Astrocyte (in vitro differentiated cells and primary cell): ENCODE measurements at places on chromosomes 11 and 22.

DNA sequence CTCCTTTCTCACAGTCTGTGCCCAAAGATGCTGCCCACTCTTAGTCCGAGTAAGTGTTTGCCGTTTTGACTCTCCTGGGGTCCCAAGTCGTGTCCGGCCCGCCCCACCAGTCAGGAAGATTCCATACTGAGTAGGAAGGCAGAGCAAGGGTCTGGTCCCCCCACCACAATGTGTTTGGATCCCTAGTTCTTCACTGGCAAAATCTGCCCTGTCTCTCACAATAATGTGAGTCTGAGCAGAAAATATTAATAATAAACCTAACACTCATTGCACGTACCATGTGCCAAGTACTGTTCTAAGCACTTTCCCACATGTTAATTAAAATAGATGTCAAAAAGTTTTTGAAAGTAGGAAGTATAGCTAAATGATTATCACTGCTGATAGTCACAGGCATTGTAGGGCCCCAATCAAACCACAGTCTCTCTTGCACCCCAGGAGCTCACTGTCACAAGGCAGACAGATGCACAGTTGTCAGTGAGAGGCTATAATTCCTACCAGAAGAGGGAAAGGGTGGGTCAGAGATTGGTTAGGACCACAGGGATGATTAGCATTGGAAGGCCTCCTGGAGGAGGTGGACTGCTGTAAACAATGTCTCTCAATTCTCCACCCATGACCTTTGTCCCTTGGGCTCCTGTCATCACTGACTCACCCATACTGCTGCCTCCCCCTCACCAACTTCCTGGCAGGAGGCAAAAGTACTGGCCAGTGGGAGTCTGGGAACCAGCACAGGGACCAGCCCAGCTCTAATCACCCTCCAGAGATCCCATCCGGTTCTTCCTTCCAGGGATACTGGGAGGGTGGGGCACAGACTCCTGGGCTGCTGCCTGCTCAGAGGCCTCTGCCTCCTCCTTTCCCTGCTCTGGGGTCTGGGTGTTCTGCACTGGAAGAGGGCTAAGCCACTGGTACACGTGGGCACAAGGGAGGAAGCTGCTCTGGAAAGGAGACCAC lies 1.0 kb upstream of the POLD4 start:
- peak; percentile 94 for DNase-seq

DNA sequence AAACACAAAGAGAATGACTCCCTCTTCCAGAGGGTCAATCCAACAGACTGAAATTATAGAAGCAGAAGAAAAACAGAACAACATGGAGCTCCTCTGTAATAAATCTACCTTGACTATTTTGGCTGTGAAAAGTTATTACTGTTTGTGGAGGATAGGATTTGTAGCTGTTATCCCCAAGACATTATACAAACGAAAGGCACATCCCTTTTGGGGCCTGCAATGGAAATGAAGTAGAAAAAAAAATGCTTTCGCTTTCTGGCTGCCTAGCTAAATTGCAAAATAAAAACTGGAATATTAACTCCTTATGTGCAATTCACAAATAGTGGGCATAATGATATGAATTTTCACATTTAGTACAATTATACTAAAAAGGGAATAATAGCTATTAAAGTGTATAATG lies 123.8 kb upstream of the CCDC179 start:
- DNase-seq, result no peak

DNA sequence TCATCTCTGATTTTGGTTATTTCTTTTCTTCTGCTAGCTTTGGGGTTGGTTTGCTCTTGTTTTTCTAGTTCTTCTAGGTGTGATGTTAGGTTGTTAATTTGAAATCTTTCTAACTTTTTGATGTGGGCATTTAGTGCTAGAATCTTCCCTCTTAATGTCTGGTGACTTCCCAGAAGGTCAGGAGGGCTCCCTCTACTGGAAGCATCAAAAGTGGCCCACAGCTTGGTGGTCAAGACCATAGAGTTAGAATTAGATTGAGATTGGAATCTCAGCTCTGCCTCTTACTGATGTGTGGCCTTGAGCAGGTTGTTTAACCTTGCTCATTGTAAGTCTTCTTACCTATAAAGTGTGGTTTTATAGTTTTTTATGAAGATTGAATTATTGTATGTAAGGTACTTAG lies 99.3 kb downstream of the FDX1 start:
- DNase-seq, result no peak

GRCh38 chr11:88464528-88464927 lies 127.0 kb upstream of the CTSC start:
- no peak for DNase-seq

- DNase-seq, result peak; percentile 66
These were observed 346.8 kb downstream of the JRKL start for GRCh38 chr11:96736601-96737000.

DNA sequence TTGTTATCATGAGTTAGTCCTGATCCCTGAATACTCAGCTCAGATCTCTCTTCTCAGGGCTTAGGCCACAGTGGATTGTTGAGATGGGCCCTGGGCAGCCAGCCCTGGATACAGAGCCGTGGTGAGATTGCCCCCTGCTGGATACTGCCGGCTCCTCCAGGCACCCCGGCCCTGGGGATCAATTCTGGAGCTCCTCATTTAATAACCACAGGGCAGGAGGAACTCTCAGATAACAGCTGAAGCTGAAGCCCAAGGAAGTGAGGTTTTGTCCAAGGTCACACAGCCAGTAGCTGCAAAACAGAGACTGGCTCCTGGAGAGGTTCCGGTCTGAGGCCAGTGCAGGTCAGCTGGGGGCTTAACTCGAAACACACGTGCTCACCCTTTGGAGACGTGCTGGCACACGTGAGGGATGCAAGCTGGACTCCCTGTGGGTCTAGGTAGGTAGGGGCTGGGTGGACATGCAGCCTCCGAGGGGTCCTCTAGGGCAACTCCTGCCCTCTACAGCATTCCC lies 16.0 kb downstream of the USH1C start:
- no peak for DNase-seq

GRCh38 chr22:19098157-19098556 lies 24.1 kb downstream of the DGCR2 start:
- no peak for DNase-seq

- no peak for DNase-seq
These were observed 33.2 kb downstream of the ANKK1 start for GRCh38 chr11:113420808-113421207.

DNA sequence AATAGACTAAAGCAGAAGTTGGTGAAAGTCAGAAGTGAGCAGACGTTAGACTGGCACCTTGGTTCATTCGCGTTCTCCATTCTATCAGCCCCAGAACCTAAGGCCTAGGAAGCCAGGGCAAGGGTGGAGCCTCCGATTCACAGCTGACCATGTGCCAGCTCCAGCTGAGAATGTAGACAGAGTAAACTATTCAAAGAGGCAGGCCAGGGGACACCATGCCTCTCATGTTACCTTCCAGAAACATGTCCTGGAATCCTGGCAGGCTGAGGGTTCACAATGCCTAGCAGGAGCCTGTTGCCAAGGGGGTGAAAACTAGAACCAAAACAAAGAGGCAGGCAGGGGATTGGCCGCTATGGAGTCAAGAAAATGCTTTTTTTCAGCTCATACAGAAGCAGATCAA lies 224.4 kb upstream of the POU2AF2 start:
- DNase-seq, result no peak

DNA sequence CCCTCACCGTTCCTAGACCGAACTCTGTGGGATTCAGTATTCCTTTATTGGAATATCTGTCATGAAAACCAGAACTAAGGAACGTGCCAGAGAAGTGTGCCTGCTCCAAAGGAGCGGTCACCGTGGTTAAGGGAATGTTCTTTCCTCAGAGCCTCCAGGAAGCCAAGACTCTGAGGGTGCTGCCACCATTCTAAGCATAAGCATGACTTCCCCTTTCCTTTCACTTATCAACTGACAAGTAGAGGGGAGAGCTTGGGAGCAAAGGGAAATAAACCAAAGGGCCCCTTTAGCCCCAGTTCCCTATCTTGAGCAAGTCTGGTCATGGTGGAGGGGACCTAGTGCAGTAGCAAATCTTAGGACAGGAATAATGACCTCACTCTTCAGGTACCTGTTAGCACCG lies 26.8 kb downstream of the CTR9 start:
- no peak for DNase-seq

DNA sequence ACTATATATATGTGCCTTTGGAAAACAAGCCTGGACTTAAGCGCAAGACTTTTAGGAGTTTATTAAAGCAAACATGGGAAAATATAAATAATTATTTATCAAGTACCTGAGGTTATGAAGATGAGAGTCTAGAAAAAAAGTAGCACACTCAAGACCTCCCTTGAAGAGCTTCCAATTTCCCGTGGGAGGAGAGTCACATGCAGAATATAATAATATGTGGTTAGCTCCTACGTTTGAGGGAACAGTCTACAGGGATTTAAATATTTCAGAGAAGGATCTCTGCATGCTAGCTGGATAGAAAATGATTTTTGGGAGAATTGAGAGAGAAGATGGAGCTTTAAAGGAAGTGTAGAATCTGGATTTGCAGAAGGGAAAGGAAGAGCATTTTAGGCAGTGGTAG lies 183.8 kb downstream of the SWAP70 start:
- DNase-seq, result no peak

DNA sequence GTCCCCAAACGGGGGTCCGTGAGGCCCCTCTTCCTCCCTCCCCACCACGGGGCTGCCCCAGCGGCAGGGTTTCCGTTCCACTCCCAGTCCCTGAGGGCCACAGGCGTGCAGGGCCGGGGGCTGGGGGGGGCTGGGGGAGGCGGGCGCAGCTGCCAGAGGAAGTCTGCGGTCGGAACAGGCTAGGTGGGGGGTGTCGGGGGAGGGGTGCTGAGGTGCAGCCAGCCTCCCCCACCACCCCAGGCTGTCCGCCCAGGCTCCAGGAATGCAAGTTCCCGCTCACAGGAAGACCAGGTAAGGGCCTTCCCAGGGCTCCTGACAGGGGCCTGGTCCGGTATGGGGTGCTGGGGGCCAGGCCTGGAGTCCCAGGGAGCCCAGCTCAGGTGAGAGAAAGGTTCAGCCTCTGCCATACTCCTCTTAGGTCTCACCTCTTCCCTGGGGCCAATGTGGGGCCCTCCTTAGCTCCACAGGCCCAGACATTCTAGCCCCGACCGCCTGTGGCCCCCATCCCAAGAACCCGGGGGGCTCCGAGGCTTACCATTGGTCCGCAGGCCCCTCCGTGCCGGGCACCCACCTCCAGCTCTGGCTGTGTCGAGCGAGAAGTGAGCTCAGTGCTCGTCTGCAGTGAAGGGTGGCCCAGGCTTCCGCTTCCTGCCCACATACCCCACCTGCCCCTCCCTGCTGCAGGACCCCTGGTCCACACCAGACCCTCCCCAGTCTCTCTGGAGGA lies at the start of gene PTPRCAP:
Gene PTPRCAP (minus strand): TSS at position 601 of the 727 bp plus-strand sequence. CDS start 63 bp downstream, at position 538.
- no peak for DNase-seq

- DNase-seq, result peak; percentile 39
These were observed 1.1 kb downstream of the UBASH3B start for GRCh38 chr11:122656631-122657101.

- peak; percentile 16 for DNase-seq
These were observed 875 bp upstream of the STT3A start for GRCh38 chr11:125591649-125592304.

DNA sequence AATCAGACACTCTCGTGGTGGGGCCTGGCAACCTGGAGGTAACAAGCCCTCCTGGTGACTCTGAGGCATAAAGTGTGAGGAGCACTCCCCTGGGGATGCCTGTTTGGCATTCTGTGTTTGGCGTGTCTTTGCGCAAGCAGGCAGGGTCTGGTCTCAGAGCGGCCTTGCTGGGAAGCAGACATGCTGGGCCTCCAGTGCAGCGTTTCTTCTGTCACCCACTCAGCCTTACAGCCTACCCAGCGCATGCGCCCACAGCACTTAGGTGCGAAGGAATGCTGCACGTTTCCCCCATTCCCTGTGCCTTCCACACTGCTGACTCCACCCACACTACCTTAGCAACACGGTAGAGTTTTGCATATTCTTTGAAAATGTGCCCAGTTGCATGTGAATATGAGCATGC lies 7.4 kb upstream of the CXCR5 start:
- no peak for DNase-seq

- no peak for DNase-seq
These were observed 4.7 kb upstream of the AP1B1 start for GRCh38 chr22:29393019-29393608.

- peak; percentile 75 for DNase-seq
These were observed 25.1 kb downstream of the RPL27A start for GRCh38 chr11:8707541-8708191.

DNA sequence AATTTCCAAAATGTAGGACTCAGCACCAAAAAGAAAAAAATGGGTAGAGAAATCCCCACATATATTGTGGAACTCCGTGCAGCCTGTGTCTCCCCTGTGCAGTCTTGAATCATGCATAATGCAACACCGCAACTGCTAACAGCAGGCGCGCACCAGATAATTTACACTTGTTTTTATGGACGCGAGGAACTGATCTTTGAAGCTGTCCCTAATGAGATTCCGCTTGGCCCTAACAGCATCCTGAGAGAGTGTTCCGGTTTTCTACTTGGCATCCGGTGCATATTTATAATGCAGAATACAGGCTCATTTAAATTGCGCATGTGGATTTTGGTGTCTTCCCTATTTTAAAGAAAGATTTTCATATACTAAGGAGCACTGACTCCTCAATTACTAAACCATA lies 21.1 kb downstream of the MPPED2 start:
- no peak for DNase-seq

DNA sequence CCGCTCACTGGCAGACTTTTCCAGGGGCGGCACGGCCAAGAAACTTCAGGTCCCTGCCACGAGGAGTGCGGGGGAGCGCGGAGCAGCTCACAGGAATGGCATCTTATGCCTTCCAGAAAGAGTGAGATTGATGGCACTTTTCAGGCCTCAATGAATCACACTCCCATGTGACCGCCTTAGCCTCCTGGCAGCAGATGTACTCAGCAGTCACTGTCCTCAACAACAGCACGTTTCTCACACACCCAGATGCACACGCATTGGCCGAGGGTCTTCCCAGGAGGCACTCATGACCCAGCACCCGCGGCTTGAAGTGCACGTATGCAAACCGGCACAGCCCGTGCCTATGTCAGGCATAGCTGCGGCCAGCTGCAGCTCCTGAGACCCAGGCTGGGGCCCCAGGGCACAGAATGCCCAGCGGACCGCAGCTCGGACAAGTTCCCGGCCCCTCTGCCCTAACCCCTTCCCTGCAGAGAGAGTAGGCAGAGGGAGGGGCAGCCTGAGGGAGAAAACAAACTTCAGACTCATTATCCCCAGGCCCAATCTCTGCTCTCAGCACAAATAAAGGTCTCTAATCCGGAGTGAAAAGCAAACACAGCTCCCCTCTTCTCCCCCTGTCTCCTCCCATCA lies 48.3 kb downstream of the RPUSD4 start:
- peak; percentile 92 for DNase-seq

DNA sequence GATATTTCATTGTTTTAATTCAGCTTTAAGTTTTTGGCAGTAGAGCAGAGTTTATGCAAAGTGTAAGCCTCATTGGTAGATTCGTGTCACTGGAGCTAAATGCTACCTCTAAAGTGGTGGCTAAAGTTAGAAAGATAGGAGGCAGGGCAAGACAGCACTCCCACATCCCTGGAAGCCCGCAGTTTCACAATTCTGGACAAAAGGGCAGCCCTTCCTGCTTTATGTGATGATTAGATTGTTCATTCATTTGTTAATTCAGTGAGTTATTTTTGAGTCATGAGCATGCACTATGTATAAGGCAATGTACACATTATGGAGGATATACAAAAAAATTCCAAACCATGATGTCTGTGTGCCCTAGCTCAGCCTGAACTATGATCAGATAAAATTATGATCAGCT lies 52.1 kb upstream of the EIF3M start:
- no peak for DNase-seq

- no peak for DNase-seq
These were observed 72.9 kb downstream of the PIWIL4 start for GRCh38 chr11:94639901-94640721.
